Stimulated activated memory B cell treated with anti-CD40 and anti-IgM and Interleukin-4, amounts not matched to agents 10 μg/mL and 1 μg/mL and 100 μg/mL, for 72 hours (primary cell): ENCODE measurements at places on chromosomes 1 and 21.

DNA sequence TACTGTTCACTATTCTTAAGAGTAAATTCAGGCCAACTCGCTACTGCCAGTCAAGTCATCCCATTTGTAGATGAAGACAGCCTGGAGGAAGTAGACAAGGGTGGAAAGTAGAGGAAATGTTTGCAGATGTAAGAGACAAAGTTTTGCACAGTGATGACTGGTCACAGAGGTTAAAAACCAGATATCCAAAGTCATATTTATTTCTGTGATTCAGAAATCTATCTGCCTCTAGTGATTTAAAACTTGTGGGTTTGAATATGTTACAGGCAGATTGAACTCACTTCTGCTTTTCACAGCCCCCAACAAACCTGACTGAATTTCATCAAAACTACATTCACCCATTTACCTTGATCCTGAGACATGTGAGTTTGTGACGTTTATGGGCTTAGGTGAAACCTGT is 484.7 kb upstream of the C1orf87 start:
- H3K36me3 ChIP-seq: no peaks in the 10 kb centered on the region
- H3K4me3 ChIP-seq: no peak overlapping the region
- no peaks in the 10 kb centered on the region for H3K4me1 ChIP-seq

DNA sequence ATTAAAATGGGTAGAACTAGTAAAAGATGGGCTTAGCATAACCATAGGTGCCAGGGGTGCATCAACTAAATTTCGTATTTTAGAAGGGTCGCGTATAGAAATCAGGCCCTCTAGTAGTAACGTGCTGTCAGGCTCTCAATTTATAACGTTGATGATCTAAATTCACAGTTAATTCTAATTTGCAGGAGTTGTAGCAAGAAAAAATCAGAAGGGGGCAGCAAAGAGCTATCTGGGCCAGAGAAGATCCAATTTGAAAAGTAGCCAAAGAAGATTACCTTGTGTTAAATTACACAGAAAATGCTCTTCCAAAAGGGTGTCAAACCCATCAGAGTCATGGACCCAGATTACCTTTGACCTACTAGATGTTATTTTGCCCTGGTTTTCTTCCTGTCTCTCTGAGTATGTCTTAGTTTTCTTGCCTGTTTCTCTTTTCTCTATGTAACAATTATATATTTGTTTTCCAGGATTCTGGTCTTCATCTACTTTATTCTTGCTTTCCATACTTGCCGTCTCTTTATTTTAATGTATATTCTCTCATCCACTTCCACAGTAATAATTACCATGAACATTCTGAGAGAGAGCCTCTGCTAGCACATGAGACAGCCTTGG is 1030.9 kb downstream of the AMY1C start:
- no peaks in the 10 kb centered on the region for H3K27me3 ChIP-seq
- H3K36me3 ChIP-seq: no peaks in the 10 kb centered on the region
- no peak overlapping the region for H3K27ac ChIP-seq
- no peak for ATAC-seq
- H3K4me3 ChIP-seq: no peak overlapping the region

DNA sequence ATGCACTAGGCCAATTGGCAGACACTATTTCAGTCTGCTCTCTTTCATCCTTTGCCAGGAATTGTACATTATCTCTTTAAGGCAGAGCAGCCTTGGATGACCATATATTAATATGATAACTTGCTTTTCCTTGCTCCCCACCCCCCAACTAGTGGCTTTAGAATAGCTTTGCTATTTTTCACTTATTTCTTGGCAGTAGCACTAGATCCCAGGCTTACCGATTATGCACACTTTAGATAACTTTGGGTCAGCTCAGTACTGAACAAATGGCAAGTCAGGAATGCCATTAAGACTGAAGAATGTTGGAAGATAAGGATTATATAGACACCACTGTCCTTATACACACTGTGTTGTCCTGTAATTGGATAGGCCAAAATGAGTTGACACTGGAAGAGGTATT is 146.4 kb downstream of the FGGY start:
- H3K4me1 ChIP-seq: peaks cover 8% of the 10 kb centered on the region
- no peaks in the 10 kb centered on the region for H3K27me3 ChIP-seq
- H3K36me3 ChIP-seq: peaks cover 19% of the 10 kb centered on the region

- H3K4me3 ChIP-seq: peak within 1 kb of the TSS; percentile 55
- H3K4me1 ChIP-seq: peaks cover 67% of the 10 kb centered on the region
- no peak for ATAC-seq
- peaks cover 9% of the 10 kb centered on the region for H3K36me3 ChIP-seq
Measured at GRCh38 chr1:78619803-78620579, at the start of gene IFI44L. IFI44L (plus strand) TSS chr1:78620448; CDS start chr1:78627916, 7,468 bp downstream.

DNA sequence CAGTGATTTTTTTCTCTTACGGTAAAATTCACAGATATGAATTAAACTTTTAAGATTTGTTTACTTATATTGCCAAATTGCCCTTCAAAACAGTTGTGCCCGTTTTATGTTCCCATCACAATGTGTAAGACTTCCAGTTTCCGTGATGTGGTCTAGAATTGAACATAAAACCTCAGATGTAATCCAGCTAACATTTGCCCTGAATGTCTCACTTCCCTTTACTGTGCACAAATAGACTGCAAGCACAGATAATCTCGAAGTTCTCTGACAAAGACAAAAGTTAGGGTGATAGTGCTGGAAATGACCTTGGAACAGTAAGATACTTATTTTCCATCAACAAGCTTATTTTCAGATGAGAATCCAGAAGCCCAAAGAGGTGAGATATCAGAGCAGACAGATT is 177.5 kb downstream of the ZZZ3 start:
- no peak overlapping the region for H3K27ac ChIP-seq
- H3K36me3 ChIP-seq: no peaks in the 10 kb centered on the region
- peaks cover 6% of the 10 kb centered on the region for H3K4me1 ChIP-seq
- H3K27me3 ChIP-seq: peaks cover 17% of the 10 kb centered on the region

DNA sequence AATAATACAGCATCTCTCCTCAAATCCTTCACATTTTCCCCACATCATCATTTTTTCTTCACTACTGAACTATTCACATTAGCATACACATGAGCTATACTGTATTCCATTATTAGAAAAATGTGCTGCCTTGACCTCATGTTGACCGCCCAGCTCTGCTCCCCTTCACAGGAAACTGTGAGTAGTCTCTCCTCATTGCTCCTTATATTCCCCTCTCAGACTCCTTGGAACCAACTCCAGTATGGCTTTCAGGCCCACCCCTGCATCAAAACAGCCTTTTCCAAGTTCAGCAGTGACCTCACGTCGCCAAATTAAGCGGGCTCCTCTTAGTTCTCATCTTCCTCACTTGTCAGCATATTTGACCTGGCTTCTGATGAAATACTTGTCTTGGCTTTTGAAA is 59.2 kb upstream of the SPAG17 start:
- no peaks in the 10 kb centered on the region for H3K36me3 ChIP-seq
- H3K27me3 ChIP-seq: no peaks in the 10 kb centered on the region
- H3K4me1 ChIP-seq: no peaks in the 10 kb centered on the region
- H3K27ac ChIP-seq: no peak overlapping the region

- H3K27me3 ChIP-seq: peaks cover 64% of the 10 kb centered on the region
- H3K36me3 ChIP-seq: no peaks in the 10 kb centered on the region
- no peak for ATAC-seq
- no peak overlapping the region for H3K27ac ChIP-seq
Measured at GRCh38 chr1:157158967-157159366, 20.8 kb upstream of the ETV3 start.

DNA sequence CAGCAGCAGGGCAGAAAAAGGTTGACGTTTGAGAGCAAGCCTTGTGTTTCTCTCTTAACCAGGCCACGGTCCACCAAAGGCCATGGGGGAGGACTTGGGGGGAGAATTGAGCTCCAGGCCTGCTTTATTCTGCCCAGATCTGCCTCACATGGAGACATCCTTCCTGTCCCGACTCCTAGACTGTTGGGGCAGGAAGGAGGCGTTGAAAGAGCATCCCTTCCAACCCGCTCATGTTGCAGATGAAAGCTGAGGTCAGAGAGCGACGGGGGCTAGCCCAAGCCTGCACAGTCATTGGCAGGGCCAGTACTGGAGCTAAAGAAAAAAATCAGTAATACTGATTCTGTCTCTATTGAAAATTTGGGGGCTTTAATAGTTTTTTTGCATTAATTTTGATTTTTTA is 46.6 kb downstream of the MYOM3 start:
- H3K4me3 ChIP-seq: no peak overlapping the region
- no peak overlapping the region for H3K27ac ChIP-seq
- peaks cover 5% of the 10 kb centered on the region for H3K36me3 ChIP-seq
- no peaks in the 10 kb centered on the region for H3K4me1 ChIP-seq
- peaks cover 51% of the 10 kb centered on the region for H3K27me3 ChIP-seq
- no peak for ATAC-seq

- H3K27ac ChIP-seq: peak overlapping the region; percentile 36
- peaks cover 32% of the 10 kb centered on the region for H3K4me1 ChIP-seq
- no peaks in the 10 kb centered on the region for H3K36me3 ChIP-seq
- ATAC-seq: peak; percentile 67
- H3K27me3 ChIP-seq: peaks cover 16% of the 10 kb centered on the region
- H3K4me3 ChIP-seq: peak overlapping the region; percentile 59
Measured at GRCh38 chr1:31760471-31761470, 3.4 kb downstream of the ADGRB2 start.

GRCh38 chr1:167554028-167554779 is 642 bp upstream of the CREG1 start:
- no peak overlapping the region for H3K27ac ChIP-seq
- H3K27me3 ChIP-seq: no peaks in the 10 kb centered on the region
- peak; percentile 9 for ATAC-seq
- H3K4me3 ChIP-seq: peak overlapping the region; percentile 86

GRCh38 chr1:11233208-11233607 is 29.1 kb downstream of the MTOR start:
- H3K4me1 ChIP-seq: peaks cover 24% of the 10 kb centered on the region
- H3K4me3 ChIP-seq: no peak overlapping the region
- ATAC-seq: no peak
